Activated effector memory CD4-positive, alpha-beta T cell treated with Interleukin-2 at 50 U/mL for 16 hours (primary cell): ENCODE measurements at places on chromosomes 12 and 14.

DNA sequence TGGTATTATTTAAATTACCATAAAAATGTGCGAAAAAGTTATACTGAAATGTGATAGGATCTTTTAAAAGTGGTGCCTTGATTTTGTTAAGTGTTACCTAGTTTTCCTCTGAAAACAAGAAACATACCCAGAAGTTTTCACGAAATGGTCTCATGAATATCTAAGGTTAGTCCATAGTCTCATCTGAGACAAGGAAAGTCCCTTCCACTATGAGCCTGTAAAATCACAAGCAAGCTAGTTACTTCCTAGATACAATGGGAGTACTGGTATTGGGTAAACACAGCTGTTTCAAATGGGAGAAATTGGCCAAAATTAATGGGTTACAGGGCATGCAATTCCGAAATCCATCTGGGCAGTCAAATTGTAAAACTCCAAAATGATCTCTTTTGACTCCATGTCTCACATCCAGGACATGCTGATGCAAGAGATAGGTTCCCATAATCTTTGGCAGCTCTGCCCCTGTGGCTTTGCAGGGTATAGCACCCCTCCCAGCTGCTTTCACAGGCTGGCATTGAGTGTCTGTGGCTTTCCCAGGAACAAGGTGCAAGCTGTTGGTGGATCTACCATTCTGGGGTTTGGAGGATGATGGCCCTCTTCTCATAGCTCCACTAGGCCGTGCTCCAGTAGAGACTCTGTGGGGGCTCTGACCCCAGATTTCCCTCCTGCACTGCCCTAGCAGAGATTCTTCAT lies 271.4 kb downstream of the NAV3 start:
- DNase-seq = no peak

DNA sequence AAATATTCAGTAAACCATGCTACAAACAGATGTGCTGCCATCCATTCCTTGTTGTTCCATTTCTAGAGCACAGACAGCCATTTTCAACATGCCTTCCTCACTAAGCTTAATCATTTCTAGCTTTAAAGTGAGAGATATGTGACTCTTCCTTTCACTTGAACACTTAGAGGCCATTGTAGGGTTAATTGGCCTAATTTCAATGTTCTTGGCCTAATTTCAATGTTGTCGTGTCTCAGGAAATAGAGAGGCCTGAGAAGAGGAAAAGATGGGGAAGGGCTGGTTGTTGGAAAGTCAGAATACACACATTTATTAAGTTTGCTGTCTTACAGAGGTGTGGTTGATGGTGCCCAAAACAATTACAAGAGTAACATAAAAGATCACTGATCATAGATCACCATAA lies 435.1 kb downstream of the ZFP36L1 start:
- no peak for DNase-seq

DNA sequence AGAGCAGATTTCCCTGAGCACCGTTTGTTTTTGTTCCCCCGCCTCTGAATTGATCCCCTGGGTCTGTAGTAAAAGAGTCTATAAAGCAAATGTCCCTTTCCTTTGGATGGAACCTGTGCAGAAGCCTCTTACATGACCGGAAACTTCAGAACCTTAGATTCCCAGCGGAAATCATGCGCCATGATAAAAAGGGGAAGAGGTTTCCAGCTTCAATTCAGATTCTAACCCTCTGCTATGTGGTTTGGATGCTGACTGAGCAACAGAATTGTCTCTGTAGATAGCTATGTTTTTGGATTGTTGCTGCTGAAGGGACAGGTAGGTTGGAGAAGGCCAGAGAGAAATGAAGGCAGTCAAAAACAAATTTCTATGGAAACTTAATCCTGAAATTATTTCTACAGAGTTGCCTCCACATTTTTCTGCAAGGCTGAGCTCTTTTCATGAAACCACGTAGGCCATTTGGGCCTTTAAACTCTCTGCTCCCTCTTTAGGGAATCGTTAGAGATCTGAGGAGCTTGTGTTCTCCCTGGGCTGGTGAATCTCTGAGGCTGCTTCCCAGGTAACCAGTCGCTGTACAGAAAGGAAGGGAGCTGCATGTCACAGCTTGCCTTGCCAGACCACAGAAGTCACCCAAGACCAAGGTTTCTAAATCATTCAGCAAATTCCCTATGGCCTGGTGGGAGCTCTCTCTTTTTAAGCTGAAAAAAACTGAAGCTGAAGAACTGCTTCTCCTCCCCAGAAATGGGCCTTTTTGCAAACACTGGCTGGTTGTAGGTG lies 28.7 kb upstream of the OR10P1 start:
- no peak for DNase-seq

DNA sequence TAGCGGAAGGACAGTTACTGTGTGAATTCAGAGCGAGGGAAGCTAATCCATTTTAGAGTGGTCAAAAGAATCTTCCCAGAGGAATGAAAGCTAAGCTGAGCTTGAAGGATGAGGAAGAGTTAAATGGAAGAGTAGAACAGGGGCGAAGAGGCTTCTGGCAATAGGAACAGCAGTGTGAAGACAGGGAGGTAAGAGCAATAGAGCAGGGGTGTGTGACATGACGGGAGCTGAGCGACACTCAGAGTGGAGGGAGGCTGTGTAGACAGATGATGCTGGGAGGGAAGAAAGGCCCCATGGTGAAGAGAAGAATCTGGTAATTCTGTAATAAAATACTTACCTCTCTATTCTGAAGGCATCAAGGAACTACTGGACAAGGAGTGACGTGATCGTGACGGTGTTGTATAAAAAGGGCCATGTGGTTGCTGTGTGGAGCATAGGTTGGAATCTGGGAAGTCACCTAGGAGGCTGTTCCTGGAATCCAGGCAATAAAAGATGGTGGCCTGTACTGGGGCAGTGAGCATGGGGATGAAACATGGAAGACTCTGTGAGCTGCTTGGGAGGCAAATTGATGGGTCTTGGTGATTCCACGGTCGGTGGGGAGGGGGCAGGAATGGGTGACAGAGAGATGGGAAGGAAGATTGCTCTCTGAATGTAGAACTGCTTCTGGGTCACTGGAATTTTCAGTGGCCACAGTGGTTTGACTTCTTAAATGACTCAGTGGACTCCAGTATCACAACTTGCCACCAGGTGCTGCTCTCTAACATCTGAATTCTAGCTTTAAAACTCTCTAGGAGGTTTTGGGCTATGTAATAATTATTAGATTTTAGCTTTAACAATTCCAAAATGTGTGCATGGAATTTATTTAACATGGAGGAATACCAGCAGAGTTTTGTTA lies 164.1 kb downstream of the ATP23 start:
- no peak for DNase-seq

DNA sequence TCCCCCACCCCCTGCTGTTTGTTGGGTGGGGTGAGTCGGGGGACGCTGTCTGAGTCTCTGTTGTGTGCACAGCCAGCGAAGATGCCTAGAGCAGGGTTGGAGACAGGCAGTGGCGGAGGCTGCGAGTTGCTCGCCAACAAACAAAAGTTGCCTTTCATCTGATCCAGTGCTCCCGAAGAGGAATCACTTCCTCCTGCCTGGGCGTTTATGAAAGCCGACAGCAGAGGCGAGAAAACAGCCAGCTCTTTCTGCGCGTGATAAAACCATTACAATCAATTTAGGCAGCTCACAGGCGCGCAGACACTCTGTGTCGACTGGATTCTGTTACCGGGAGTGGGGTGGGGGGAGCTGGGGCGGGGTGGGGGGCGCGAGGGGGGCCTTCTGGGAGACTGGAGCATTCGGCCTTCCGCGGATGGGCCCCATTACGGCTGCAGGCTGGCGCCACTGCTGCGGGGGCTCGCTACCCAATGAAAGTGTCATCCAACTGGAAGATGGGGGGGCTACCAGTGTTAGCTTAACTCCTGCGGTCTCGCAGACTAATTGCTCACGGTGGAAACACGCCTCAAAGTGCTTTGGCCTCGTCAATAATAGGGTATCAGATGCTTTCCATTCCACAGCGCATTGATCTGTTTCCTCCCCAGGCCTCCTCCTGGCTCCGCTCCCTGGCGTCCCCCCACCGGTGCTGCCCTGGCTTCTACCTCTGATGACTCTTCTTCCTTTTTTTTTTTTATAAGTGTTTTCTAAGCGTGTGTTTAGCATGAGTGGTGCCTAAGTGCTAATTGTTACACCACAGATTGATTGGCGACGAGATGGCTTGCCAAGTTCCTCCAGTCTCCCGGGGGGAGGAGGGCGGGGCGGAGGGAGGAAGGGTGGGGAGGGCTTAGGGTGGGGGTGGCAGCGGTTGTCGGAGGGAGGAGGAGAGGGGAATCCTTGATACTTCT lies 678.4 kb downstream of the MED13L start:
- DNase-seq = no peak

DNA sequence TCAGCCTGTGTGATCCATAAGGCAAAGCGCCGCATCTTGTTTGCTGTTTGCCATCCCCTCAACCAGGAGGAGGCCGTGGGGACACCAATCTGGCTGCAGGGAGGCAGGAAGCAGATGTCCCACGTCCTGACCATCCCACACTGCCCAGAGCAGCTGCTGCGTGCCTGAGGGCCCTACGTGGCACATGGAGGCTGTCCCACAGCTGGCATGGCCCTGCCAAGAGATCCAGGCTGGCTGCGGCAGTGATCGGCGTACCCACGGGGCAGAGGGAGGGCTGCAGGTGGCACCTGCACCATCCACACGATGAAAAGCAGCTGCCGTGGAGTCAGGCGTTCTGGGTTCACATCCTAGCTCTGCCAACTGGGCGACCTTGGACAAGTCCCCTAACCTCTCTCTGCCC lies 42.0 kb downstream of the NCOR2 start:
- no peak for DNase-seq

DNA sequence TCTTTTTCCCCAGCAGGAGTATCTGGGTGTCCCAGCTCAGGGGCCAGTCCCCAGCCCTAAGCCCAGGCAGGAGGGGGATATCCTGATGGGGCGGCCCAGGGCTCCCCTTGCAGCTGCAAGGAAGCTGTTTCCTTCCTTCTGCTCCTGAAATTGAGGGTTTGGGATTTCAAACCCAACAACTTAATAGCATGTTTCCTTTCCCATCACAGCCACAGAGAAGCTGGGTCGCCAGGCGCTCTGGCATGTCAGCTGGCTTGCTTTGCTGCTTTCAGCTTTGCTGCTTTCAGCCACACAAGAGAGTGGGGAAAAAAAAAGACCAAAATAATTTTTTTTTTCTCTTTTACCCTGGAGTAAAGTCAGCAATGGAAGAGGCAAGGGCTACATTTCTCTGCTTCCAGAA lies 30.0 kb downstream of the HVCN1 start:
- DNase-seq = no peak

GRCh38 chr14:77459072-77459723 lies 1.3 kb downstream of the AHSA1 start:
- peak; percentile 24 for DNase-seq

DNA sequence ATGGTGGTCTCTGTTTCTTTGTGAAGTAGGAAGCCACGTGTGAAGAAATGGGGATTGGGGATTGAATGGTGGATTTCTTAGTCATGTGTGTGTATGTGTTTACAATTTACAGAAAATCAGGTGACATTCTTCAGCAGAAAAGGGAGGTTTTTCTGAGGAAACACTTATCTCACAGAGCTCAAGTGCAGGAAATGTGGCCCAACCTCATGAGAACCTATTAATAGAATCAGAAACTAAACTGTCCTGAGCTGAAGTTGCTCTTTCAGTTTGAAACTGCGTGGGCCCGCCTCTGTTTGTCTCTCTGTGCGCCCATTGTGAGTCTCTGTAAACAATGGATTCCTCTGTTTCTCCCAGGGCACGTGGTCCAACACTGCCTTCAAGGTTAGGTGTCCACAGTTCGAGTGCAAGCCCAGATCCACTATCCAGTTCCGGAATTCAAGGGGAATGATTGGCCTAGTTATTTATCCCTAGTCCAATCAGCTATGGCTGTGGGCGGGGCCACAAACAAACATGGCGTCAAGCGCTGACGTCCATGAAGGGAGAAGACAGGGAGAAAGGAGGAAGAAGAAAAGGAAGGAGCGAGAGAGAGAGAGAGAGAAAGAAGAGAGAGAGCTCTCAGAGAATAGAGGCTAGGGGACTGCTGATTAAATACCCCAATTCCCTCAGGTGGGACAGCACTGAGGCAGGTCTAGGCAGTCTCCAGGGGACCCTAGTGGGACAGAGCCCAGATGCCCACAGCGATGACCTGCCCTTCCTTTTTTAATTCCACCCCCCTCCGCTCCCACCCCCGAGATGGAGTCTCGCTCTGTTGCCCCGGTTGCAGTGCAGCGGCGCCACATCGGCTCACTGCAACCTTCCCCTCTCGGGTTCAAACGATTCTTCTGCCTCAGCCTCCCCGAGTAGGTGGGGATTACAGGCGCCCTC lies 31.4 kb upstream of the C12orf76 start:
- peak; percentile 68 for DNase-seq
